HCT116 (cell line): ENCODE measurements at places on chromosomes 2 and 18. TPM values are rescaled to one million over a fixed set of nuclear protein-coding genes. Genes with fewer than 3 reads are reported as not detected.

DNA sequence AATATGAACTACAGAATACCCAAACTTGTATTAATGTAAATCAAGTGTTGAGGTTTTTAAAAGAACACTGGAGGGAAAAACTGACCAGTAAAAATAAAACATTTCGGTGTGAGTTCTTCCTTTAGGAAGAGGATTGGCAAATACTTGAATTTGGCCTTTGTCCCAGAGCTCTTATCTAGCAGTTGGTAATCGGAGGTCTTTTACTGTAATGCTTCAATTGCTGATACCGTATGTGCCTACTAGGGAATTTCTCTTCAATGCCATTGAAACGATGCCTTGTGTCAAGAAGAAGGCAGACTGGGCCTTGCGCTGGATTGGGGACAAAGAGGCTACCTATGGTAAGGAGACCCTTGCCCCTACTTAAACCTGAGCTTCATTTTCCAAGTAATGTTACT is 4.1 kb downstream of the RRM2 start:
- no peak for DNase-seq

The XPO1 gene
- 184 TPM for total RNA-seq

The MROH2A gene
- not detected for total RNA-seq

The ING5 gene
- 45.9 TPM for total RNA-seq

The MYOM1 gene
- total RNA-seq: 0.52 TPM

The UGT1A3 gene
- not detected for total RNA-seq

- DNase-seq: peak; percentile 63
These were observed 1267.1 kb downstream of the LRP1B start for GRCh38 chr2:140863713-140864112.

DNA sequence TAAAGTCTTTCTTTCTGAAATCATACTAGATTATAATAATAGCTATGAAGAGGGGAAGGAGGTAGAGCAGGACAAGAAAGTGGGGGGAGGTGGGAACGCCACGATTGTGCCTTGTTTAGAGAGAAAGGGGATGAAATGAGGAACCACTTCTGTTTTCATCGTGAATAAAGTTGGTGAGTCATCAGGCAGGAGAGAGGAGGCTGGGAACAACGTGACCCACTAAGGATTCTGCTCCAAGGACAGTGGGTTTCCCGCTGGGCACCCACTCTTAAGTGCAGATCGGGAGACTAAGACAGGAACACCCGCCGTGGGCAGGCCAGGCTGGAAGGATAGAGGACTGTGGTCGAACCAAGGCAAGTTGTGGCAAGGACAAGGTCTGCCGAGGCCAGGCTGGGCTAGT is 158.2 kb downstream of the L3MBTL4 start:
- DNase-seq: no peak

The LIMS3 gene
- total RNA-seq: 1.1 TPM

The MLPH gene
- total RNA-seq: 81.4 TPM

- no peak for DNase-seq
These were observed 27.7 kb downstream of the SMAD7 start for GRCh38 chr18:48922801-48923730.

The GPR45 gene
- 0.30 TPM for total RNA-seq

The LYPD1 gene
- not detected for total RNA-seq

DNA sequence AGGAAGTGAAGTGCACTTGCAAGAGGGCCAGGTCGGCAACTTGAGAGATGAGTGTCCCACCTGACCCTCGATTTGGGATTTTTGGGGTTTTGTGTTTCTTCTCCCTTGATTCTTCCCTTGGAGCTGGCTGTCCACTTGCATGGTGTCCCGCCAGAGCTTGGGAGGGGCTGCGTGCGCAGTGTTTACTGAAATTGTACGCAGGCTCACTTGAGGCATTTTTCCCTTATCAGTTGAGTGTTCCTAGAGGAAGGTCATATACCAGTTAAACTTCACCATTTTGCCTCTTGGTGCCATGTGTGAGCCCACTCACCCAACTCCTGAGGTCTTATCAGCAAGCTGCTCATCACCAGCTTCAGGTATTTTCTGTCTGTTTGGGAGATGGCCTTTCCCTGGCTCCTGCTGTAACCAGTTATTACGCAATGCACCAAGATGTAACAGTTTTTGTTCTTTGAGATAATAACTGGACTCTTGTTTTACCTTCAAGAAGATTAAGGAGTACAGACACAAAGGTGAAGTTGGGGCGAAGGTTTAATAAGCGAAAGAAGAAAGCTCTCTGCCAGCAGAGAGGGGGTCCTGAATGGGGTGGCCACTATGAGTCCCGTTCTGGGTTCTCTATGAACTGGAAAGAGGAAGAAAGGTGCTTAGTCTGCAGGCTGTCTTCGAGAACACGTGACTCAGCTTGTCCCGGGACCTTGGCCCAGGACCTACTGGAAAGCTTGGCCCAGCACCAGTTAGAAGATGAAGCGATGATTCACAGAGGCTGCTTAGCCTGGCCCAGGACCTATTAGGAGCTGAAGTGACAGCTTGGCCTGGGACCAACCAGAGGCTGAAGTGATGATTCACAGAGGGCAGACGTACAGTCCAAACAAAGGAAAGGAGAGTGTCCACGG is 21.5 kb upstream of the TXNL4A start:
- peak; percentile 75 for DNase-seq

DNA sequence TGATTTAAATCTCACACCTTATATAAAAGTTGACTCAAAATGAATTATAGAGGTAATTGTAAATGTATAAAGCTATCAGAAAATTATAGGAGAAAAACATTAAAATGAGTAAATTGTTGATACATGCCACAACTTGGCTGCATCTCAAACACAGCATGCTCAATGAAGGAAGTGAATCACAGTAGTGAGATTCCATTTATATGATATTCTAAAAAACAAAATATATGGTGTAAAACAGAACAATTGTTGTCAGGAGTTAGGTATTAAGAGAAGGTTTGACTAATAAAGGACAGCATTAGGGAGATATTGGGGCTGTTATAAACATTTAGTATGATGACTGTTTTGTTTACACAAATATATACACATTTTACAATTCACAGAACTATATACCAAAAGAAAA is 356.6 kb upstream of the CELF4 start:
- no peak for DNase-seq
